ENCODE measurements at places on chromosomes 1 and 21.
A peak's percentile ranks its signal among the peaks of the same experiment; 100 is the strongest.

- peak; percentile 14 for DNase-seq
These were observed 39.1 kb downstream of the CLSTN1 start for GRCh38 chr1:9784508-9785133.

- no peak for DNase-seq
These were observed 183.0 kb downstream of the ZBTB18 start for GRCh38 chr1:244234009-244234643.

- DNase-seq = peak; percentile 56
These were observed 37.3 kb upstream of the IRF2BP2 start for GRCh38 chr1:234647245-234647644.

DNA sequence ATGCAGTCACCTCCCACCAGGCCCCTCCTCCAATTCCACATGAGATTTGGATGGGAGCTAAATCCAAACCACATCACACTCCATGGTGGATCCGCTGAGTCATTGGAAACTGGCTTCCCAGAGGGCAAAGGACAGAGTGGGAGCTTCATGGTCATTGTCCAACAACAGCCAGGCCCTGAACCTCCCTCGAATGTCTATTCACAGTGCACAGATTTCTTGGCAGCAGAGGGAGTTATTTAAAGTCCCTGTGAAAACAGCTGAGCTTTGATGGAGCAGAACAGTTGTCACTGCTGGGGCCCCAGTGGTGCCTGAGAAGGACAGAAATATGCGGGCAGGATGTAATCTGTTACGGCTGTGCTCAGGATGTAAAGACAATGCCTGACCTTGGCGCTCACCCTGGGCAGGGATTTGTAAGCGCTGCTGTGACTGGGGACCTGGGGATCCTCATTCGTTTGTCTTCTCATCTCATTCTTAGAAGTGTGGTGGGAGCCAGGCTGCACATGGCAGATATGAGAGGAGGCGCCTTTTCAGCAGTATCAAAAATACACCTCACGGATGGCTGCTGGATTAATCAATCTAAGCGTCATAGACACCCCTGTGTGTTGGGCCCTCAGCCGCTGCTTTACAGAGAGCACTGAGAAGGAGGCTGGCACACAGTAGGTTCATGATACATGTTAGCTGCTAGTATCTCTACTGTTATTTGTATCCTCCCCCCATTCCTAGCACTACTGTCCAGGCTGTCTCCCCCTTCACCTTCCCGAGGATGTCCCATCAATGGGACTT, 439.4 kb downstream of the PTPRU start:
- no peak for DNase-seq

- peak; percentile 13 for DNase-seq
These were observed 883.4 kb upstream of the PRMT6 start for GRCh38 chr1:106173101-106173500.

DNA sequence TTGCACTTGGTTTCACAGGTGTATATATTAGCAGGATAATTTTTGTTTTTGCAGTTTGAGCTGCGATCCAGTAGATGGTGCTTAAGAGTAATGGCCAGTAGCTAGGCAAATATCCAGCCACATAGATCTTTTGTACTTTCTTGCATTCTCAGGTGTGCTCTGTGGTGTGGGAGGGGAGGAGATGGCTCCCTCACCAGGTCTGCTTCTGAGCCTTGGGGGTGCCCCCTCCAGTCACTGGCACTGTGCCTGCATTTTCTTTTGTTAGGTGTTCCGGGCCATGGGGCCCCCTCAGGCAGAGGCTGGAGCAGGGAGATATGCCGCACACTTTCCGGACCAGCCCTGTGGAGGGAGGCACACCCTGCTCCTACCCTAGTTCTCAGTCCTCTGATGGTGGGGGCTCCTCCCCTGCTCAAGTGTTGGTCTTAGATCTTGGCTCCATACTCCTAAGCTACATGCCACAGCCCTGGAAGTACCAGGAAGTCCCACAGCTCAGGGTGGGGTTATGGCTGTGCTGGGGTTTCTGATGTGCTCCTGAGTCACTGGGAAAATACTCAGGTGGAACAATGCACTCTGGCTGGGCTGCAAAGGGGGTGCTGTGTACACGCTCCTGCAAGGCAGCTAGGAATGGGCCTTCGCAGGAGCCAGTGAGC, 197.6 kb upstream of the DMRTA2 start:
- no peak for DNase-seq

DNA sequence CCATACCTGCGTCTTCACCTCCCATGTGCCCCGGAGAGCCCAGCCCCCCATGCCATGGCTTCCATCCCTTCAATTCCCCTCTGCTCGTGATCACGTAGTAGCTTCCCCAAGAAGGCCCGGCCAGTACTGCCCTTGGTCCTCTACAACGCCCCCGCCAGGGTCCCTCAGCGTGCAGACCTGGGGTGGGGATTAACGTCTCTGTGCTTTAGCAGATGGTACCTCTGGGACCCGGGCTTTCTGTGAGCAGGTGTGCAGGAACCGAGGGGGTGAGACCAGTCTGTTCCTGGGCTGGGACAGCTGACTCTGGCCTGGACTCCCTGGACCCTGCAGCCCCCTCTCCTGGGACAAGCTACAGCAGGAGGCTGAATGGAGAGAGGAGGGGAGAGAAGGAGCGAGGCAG, 1.2 kb downstream of the PLCH2 start:
- DNase-seq = no peak

GRCh38 chr21:26124896-26125295, 45.7 kb downstream of the APP start:
- DNase-seq = no peak

- DNase-seq = no peak
These were observed 179.6 kb downstream of the DHRS3 start for GRCh38 chr1:12438349-12438924.

- DNase-seq = no peak
These were observed 73.2 kb upstream of the CYP2J2 start for GRCh38 chr1:59999746-60000145.

All from SHP77 treated with DMSO at 0.1 percent for 48 hours (cell line).